ENCODE measurements at places on chromosomes 1 and 21.

- no peak for DNase-seq
Observed at GRCh38 chr1:116991918-116992317, 9.6 kb upstream of the CD101 start.

- DNase-seq, result no peak
Observed at GRCh38 chr1:178411756-178412399, 84.9 kb downstream of the CLEC20A start.

- no peak for DNase-seq
Observed at GRCh38 chr1:115156826-115157468, 67.6 kb upstream of the TSPAN2 start.

DNA sequence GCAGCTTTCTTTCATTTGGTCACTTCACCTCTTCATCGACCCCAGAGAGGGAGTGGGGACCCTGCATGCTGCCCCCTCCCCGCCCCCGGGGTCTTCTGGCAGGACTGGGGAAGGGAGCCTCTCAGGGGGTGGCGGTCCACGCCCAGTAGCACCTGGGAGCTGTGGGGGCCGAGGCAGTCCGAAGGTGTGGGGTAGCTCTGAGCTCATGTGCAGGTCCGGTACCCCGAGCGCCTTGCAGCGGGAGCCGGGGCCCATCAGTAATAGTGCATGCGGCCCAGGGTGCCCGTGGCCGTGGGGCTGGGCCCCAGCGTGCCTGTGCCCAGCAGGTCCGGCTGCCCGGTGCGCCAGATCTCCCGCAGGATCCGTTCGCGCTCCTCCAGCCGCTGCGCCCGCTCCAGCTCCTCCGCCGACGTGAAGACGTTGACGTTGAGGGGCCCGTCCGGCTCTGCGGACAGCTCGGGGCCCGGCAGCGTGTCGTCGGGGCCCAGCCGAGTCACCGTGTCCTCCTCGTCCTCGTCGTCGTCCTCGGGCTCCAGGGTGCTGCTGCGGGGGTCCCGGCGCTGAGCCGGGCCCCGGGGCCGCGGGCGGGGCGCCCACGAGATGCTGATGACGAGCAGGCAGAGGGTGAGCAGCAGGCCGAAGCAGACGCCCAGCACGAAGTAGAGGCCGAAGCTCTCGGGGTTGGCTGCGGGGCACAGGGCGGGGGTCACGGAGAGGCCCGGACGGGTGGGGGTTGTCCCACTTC is 1.2 kb downstream of the EVA1B start:
- no peak for DNase-seq

- no peak for DNase-seq
Observed at GRCh38 chr1:14977338-14977931, 176.1 kb upstream of the TMEM51 start.

GRCh38 chr1:180171691-180172090 is 17.0 kb downstream of the QSOX1 start:
- no peak for DNase-seq

DNA sequence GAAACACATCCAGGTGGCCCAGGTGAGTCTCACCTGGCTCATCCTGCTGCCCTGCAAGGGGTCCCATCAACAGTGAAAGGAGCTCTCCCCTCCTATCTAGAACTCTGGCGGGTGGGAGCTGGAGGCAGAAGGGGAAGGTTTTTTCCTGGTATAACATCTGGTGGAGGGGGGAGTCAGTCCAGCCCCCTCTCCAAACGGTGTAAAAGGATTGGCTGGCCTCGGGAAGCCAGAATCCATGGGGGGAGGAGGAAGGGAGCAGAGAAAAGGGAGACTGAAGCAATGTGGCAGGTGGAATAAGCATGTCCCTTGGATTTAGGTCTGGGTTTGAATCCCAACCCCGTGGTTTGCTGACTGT is 1.2 kb upstream of the CAMK2N1 start:
- no peak for DNase-seq

DNA sequence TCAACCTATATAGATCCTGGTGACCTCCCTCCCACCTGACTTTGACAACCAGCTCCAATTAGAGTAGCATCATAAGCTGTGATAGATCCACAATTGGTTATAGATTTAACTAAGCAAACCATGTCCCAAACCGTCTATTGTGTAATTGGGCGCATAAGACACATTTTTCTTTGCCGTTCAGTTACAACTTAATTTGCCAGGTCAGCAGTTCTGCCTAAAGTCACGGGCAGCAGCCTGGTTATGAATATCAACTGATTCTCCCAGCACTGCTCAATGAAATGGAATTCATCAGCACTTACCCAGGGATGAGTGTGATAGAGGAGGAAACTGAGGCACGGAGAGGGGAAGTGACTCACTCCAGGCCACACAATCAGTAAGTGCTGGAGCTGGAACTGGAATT is 73.4 kb downstream of the KLHDC7A start:
- no peak for DNase-seq

DNA sequence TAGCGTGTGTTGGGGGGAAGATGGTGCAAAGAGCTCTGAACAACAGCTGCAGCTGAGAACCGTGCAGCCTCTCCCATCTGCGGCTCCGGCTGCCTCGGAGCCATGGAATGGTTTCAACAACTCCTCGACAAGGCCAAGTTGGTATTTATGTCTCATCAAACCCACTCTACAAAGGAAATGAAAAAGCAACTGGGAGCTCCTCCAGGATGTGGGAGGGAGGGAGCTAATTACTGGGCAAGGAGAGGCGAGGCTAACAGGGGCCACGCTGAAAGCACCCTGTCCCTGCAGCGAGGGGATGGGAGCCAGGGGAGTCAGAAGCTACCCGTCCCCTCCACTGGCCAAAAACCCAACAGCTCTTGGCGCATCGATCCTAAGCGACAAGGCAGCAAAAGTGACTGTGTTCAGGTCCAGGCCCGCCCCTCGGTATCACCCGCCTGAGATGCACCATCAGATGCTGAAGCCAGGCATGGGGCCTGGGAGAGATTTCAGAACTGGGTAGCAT is 63.1 kb downstream of the ACOT7 start:
- DNase-seq, result no peak

DNA sequence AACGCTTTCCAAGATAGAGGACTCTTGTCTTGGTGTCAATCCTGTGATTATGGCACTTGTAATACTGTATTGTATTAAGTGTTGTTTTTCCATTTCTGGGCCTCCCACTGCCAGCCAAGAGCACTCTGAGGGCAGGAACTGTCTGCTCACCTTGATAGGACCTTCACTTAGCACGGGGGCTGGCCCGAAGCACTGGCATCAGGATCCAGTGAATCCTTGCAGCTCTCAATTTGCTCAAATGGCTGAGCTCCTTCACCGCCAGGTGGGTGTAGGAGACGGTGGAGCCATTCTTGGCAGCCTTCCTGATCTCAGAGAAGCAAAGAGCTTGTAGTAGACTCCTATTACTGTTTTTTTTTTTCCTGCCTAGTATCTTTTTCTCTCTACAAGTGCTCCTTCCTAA is 17.7 kb downstream of the MECR start:
- DNase-seq, result no peak

- no peak for DNase-seq
Observed at GRCh38 chr1:50915621-50916020, 44.4 kb downstream of the FAF1 start.

- DNase-seq, result no peak
Observed at GRCh38 chr1:36539526-36539925, 56.8 kb upstream of the CSF3R start.
